Activated naive CD8-positive, alpha-beta T cell treated with anti-CD3 and anti-CD28 coated beads, Interleukin-2, amount 10 ng/mL, durations not matched to agents 7 days and 5 days (primary cell): ENCODE measurements at places on chromosomes 13 and 19.

DNA sequence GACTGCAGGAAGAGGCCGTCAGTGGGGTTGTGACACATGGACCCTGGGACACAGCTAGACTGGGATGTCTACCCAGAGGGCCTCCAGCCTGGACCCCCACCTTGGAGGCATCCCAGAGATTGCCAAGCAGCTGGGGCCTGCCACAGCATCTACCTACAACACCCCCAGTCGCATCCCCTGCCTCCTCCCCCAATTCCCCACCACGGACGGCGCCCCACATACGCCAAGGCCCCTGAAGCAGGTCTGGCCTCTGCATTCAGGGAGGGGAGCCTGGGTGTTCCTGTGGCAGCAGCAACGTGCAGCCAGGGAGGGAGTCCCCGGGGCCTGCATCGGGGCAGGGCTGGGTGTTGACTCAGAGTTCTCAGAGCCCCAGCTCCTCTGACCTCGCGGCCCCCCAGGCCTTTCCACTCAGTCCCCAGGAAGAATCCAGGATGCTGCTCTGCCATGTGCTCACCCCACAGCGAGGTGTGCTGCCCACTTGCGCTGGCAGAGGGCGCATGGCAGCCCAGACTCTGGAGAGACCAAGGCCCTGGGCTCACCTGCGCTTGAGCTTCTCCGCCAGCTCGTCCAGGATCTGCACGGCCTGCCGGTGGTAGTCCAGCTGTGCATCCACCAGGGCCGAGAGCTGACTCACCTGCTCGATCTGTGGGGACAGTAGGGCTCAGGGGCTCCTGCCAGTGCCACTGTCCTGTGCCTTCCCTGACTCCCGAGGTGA, 19.6 kb downstream of the MPND start:
- peaks cover 13% of the 10 kb centered on the region for H3K36me3 ChIP-seq
- DNase-seq, result no peak
- no peaks in the 10 kb centered on the region for H3K27me3 ChIP-seq
- no peak overlapping the region for H3K4me3 ChIP-seq
- no peak overlapping the region for H3K27ac ChIP-seq

DNA sequence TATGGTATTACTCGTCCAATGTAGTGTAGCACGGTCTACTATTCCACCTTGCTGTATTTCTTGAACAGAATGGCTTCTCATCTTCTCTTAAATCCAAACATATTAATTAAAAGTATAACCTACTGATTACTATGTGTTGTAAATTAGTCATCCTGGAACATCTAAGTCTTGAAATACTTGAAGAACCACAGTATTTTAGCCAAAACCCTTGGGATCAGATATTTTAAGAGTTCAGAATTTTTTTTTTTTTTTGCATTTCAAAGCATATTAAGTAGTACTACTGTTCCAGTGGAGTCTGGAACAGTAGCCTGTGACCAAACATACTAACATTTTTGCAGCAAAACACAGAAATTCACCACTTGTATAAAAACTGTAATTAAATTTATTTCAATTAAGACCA, 30.1 kb downstream of the ZC3H13 start:
- DNase-seq, result no peak
- H3K27ac ChIP-seq, result no peak overlapping the region
- no peak overlapping the region for H3K4me3 ChIP-seq
- no peaks in the 10 kb centered on the region for H3K4me1 ChIP-seq

DNA sequence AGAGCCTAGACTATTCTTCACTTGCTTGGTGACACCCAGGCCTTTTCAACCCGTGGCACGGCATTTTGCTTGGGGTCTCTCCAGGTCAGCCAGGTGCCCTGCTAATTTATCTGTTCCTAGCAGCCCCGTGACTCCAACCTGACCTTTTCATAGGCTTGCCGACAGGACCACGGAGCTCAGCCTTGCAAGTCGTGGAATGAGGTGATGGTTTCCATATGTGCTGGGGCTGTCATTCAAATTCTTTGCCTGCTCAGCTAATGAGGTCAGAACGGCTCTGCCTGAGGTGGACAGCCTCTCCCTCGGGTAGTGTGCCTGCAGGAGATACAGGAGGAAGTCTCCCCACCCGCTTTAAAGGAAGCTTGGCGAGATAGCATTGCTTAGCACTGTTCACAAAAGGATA, 61.0 kb downstream of the SHISA2 start:
- H3K36me3 ChIP-seq, result peaks cover 10% of the 10 kb centered on the region
- H3K4me3 ChIP-seq, result no peak overlapping the region
- H3K27me3 ChIP-seq, result peaks cover 5% of the 10 kb centered on the region
- H3K27ac ChIP-seq, result no peak overlapping the region

- H3K36me3 ChIP-seq, result peaks cover 17% of the 10 kb centered on the region
- H3K27ac ChIP-seq, result peak overlapping the region; percentile 98
- H3K4me1 ChIP-seq, result peaks cover 25% of the 10 kb centered on the region
- H3K4me3 ChIP-seq, result peak overlapping the region; percentile 59
- peak; percentile 53 for DNase-seq
- H3K27me3 ChIP-seq, result no peaks in the 10 kb centered on the region
Measured at GRCh38 chr13:40206241-40207000, 460.0 kb downstream of the FOXO1 start.

- H3K4me3 ChIP-seq, result no peak within 1 kb of the TSS
- H3K36me3 ChIP-seq, result no peaks in the 10 kb centered on the region
- no peak for DNase-seq
- H3K4me1 ChIP-seq, result no peaks in the 10 kb centered on the region
- no peaks in the 10 kb centered on the region for H3K27me3 ChIP-seq
Measured at GRCh38 chr19:10309423-10309822, at the start of gene ZGLP1. ZGLP1 (minus strand) TSS chr19:10309815.

- H3K36me3 ChIP-seq, result peaks cover 13% of the 10 kb centered on the region
- no peak for DNase-seq
- H3K27ac ChIP-seq, result no peak overlapping the region
- H3K4me1 ChIP-seq, result peaks cover 3% of the 10 kb centered on the region
- no peak overlapping the region for H3K4me3 ChIP-seq
Measured at GRCh38 chr13:75771818-75772217, 135.7 kb downstream of the LMO7 start.

DNA sequence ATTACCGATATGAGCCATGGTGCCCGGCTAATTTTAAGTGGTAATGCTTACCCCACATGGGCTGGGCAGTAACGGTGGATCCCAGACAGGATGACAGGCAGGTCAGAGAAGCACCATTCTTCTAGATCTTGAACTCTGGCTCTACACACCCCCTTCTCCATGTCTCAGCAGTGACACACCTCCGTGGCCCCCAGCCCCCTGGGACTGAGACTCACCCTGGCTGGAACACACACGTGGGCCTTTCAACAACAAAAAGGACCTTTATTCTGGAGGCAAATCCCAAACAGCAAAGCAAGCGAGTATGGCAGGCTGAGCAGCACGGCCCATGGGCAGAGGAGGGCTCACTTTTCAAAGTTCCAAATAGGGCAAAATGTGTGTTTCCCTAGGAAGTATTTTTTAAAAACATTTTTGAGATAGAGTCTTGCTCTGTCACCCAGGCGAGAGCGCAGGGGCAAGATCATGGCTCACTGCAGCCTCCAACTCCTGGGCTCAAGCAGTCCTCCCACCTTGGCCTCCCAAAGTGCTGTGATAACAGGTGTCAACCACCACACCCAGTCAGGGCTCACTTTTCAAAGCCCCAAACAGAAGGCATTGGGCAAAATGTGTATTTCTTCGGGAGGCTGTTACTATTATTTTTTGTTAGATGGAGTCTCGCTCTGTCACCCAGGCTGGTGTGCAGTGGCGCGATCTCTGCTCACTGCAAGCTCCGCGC, 4.2 kb upstream of the PLIN4 start:
- no peak for DNase-seq
- H3K4me3 ChIP-seq, result no peak overlapping the region
- no peak overlapping the region for H3K27ac ChIP-seq
- peaks cover 2% of the 10 kb centered on the region for H3K4me1 ChIP-seq

- peak overlapping the region; percentile 64 for H3K4me3 ChIP-seq
- H3K27me3 ChIP-seq, result no peaks in the 10 kb centered on the region
- peaks cover 39% of the 10 kb centered on the region for H3K36me3 ChIP-seq
- peak; percentile 56 for DNase-seq
- H3K4me1 ChIP-seq, result peaks cover 48% of the 10 kb centered on the region
- peak overlapping the region; percentile 90 for H3K27ac ChIP-seq
Measured at GRCh38 chr19:10762656-10763055, 44.8 kb downstream of the DNM2 start.

DNA sequence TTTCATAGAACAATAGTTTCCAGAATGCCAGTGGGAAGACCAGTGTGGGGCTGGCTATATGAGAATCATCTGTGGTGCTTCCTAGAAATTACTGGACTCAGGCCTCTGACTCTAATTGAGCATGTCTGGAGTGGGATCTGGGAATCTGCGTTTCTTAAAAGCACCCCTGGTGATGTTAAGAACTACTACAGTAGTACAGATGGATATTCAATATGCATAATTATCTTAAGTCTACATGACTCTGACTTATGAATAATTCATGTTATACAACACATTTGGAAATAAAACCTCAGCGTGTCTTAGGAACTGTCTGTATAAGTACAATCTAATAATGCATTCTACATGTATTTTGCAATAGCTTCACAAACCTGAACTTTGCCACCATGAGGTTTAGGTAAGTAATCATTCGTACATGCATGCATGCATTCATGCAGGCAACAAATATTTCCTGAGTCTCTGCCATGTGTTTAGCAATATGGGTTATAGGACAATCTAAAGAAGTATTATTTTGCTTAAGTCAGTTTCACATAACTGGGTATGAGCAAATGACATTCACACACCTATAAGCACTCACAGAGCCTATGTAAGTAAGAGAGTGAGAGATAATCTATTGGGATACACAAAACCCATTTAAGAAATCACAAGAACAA, 62.0 kb downstream of the EPSTI1 start:
- no peaks in the 10 kb centered on the region for H3K27me3 ChIP-seq
- no peak overlapping the region for H3K4me3 ChIP-seq
- no peak for DNase-seq
- peaks cover 10% of the 10 kb centered on the region for H3K4me1 ChIP-seq
- H3K27ac ChIP-seq, result no peak overlapping the region
- H3K36me3 ChIP-seq, result peaks cover 48% of the 10 kb centered on the region

- H3K27ac ChIP-seq, result peak overlapping the region; percentile 77
- peaks cover 18% of the 10 kb centered on the region for H3K36me3 ChIP-seq
- no peak overlapping the region for H3K4me3 ChIP-seq
- no peak for DNase-seq
- H3K4me1 ChIP-seq, result peaks cover 35% of the 10 kb centered on the region
Measured at GRCh38 chr13:43058318-43058674, 34.9 kb downstream of the DNAJC15 start.

DNA sequence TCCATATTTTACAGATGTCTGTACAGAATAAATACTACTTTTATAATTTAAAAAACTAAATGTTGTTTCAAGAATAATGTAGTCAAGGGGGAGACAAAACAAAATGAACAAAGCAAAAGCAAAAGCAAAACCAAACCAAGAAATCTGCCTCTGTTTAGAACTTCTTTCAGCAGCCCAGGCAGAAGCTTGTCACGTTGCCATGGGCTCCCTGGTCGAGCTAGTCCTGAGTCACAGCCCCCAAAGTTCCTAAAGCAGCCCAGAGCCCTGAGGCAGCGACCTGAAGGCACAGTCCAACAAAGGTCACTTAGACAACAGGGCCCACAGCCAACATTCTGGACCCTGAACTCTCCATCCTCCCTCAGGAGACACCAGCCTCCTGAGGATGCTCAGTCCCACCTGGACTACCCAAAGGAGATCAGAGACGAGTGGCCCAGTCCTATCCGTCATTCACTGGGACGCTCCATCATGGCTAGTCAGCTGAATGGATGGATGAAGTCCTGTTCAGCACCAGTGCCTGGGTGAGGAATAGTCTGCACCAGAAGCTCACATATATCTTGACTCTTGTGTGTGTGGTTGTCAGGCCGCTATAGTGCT, 41.7 kb downstream of the SIAH3 start:
- H3K27ac ChIP-seq, result no peak overlapping the region
- H3K4me1 ChIP-seq, result peaks cover 4% of the 10 kb centered on the region
- DNase-seq, result no peak
- no peaks in the 10 kb centered on the region for H3K36me3 ChIP-seq

- peak overlapping the region; percentile 95 for H3K4me3 ChIP-seq
- H3K27me3 ChIP-seq, result no peaks in the 10 kb centered on the region
- H3K27ac ChIP-seq, result peak overlapping the region; percentile 96
- peak; percentile 55 for DNase-seq
Measured at GRCh38 chr19:13840305-13841085, 36.4 kb upstream of the NANOS3 start.

DNA sequence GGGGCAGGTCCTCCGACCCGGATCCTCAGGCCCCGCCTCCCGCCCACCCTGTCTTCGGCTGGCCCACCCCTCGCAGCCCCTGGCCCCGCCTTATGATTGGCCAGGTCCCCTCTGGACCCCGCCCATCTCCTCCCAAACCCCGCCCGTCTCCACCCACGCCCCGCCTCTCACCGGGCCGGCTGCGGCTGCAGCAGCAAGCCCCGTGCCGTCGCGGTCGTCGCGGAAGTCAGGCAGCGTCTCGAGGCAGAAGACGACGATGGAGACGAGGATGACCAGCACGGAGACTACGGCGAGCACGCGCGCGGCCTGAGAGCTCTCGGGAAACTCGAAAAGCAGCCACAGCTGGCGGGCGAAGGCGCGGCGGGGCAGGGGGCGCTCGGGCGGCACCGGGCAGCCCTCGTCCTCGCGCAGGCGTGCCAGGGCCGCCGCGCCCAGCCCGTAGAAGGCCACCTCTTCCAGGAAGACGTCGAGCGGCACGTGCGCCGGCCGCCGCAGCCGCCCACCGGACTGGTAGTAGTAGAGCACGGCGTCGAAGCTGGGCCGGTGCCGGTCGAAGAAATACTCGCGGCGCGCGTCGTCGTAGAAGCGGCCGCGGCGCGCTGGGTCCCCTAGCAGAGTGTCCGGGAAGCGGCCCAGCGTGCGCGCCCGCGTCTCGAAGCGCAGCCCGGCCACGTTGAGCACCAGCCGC, 495 bp downstream of the KCNA7 start:
- no peak overlapping the region for H3K4me3 ChIP-seq
- H3K4me1 ChIP-seq, result peaks cover 6% of the 10 kb centered on the region
- peaks cover 2% of the 10 kb centered on the region for H3K36me3 ChIP-seq

GRCh38 chr13:110914081-110914330, 863 bp downstream of the ANKRD10 start:
- H3K27me3 ChIP-seq, result no peaks in the 10 kb centered on the region
- peak overlapping the region; percentile 92 for H3K27ac ChIP-seq
- peak overlapping the region; percentile 90 for H3K4me3 ChIP-seq
- peaks cover 37% of the 10 kb centered on the region for H3K4me1 ChIP-seq

DNA sequence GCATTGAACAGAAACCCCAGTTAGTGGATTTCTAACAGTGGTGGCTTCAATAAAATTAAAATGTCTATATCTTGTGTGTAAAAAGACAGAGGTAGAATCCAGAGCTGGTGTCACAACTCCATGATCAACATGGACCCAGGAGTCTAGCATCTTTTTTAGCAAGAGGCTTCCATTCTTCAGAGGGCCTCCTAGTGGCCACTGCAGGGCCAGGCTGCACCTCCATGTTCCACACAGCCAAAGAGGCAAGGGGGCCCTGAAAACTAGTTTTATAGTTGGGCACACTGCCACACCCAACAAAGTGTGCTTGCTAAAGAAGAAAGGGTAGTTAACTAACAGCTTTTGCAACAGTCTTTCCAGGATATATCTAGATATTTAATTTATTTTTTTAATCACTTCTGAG, 12.9 kb downstream of the N4BP2L1 start:
- H3K4me1 ChIP-seq, result peaks cover 5% of the 10 kb centered on the region
- H3K27ac ChIP-seq, result no peak overlapping the region
- no peak overlapping the region for H3K4me3 ChIP-seq
- no peaks in the 10 kb centered on the region for H3K27me3 ChIP-seq
- peaks cover 32% of the 10 kb centered on the region for H3K36me3 ChIP-seq
